ENCODE measurements at places on chromosomes 4 and X.

DNA sequence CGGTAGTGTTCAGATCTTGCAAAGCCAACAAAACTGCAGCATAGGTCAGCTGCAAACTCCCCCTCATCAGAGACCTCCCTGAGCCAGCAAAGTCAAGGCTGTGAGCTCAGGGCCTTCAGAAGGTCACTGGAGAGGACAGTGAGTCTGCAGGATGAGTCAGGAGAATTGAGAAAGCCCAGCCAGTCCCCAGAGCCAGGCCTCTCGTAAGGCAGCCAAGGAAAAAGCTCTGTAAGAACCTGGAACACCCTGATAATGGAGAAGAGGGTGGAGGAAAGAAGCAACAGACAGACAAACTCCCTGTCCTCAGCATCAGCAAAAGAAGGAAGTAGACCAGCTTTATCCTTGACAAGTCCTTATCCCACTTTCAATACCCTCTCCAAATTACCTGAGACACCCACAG is 33.0 kb downstream of the GRIA3 start:
- no peak for DNase-seq

DNA sequence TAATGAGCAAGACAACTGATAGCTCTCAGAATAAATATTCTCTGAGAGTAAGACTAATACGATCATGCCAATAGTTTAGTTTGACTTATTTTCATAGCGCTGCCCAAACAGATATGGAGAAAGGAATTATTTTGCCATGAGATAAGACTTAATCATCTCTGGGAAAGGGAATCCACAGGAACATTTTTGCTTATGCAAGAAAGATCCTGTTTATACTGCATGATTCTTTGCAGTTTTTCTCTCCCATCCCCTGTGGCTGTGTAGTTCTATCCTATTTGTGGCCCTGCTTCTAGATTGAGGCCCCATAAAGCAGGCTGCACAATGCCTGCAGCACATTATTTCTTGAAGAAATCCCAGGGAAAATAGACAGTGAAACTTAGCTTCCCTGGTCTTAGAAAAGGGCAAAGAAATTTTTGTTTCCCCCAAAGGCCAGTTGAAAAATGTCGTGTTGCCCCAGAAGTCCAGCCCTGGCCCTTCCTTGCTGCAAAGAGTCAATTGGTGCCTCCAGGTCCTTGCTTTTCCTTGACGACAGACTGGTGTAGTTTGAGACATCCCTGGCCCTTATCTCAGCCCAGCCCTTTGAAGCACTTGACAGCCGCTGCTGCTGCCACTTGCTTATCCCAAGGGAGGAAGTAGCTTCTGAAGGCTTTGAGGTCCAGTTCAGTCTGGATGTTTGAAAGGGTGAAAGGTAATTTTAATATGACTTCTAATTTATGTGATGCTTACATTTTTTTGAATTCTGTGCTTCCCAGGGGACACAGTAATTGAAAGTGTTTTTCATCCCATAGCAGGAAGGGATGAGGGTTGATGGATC is 45.0 kb upstream of the SH3RF1 start:
- DNase-seq, result no peak

DNA sequence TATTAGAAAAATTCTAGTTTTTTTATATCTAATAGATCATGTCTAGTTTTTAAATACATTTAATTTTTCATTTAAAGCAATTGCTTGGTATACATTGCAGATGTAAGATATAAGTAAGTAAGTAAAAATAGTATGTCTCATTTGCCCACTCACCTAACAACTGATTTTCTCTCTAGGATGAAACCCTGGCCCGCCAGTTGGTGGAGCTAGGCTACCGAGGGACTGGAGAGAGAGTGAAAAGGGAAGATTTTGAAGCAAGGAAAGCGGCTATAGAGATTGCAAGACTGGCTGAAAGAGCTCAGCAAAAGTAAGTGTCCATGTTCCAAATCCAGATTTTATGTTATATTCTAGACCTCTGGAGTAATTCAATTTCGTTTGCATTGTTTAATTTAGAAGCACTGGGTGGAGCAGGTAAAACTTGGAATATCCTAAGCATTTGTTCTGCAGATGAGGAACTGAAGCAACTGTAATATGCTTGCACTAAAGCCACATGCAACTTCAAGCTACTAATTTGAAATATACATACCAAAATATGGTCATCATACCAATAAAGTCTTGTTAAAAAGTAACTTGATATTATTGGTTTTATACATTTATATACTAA is 27.1 kb downstream of the CFAP299 start:
- DNase-seq, result no peak

- no peak for DNase-seq
Observed at GRCh38 chr4:19486400-19486799, 765.3 kb upstream of the SLIT2 start.

DNA sequence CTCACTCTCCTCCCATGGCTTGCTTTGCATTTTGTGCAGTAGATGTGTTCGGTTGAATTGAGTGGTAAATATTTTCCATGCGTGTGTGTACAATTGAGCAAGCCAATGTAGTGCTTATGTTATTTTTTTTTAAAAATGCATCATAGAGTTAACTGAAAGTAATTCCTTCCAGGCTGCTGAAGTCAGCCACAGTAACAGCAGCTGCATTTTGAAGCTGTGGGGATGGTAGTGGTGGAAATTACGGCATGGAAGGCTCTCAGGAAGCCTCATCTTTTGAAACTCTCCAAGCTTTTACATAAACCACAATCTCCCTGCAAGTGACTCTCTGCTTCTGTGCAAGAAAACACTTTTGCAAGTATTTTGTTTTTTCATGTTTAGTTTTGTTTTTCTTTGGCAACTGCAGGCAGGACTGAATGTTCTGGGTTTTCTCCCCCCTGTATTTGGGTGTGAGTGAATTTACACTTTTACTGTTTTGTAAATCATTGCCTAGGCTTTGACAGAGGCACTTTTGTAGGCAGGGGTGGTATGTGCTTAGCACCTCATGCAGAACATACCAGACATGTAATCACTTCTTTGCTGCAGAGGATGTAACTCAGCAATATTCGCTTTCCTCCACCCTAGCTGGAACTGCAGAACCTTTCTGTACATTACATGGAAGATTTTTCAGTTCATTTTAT is 56.2 kb downstream of the LRRC66 start:
- no peak for DNase-seq

- DNase-seq, result no peak
Observed at GRCh38 chrX:115226929-115227328, 7.0 kb downstream of the LRCH2 start.

- no peak for DNase-seq
Observed at GRCh38 chr4:165383591-165384073, 4.8 kb downstream of the CPE start.

DNA sequence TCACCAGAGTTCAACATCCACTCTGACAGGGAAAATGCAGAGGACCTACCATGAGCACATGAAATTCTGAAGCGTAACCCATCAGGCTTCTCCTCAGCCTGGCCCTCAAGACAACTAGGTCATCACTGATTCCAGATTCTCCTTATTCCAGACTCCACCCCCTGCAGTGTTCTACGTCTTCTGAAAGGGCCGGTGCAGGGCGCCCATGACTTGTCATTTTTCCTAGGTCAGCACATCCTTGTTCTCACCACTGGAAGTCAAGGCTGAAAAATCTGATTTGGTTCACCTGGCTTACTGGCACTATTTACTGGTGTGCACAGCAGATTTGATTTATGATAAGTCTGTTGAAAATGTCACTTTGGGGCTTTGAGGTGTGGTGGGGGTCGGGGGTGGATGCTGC is 140.9 kb upstream of the KLF3 start:
- no peak for DNase-seq

DNA sequence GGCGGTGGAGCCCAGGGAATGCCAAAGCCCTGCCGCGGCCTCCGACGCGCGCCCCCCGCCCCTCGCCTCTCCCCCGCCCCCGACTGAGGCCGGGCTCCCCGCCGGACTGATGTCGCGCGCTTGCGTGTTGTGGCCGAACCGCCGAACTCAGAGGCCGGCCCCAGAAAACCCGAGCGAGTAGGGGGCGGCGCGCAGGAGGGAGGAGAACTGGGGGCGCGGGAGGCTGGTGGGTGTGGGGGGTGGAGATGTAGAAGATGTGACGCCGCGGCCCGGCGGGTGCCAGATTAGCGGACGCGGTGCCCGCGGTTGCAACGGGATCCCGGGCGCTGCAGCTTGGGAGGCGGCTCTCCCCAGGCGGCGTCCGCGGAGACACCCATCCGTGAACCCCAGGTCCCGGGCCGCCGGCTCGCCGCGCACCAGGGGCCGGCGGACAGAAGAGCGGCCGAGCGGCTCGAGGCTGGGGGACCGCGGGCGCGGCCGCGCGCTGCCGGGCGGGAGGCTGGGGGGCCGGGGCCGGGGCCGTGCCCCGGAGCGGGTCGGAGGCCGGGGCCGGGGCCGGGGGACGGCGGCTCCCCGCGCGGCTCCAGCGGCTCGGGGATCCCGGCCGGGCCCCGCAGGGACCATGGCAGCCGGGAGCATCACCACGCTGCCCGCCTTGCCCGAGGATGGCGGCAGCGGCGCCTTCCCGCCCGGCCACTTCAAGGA is at the start of gene FGF2:
TSS of gene FGF2 (plus strand) at position 279 of the 705 bp plus-strand sequence. CDS start at position 623, 344 bp downstream.
- DNase-seq, result no peak

DNA sequence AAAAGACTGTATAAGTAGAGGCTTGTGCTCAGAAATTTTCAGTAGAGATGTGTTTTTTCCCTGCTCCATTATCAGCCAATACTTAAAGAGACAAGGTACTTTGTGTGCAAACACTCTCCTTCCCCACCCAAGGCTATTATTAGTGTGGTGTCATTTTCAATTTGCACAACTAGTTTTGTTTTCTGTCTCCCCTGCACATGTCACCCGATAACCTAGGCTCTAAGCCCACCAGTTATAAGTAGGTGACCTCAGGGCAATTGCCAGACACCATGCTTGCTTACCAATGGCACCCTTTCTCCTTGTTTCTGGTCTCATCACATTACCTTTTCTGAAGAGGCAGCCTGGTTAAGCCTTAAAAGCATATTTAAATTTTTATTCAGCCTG is 8.0 kb upstream of the GUCY1A1 start:
- no peak for DNase-seq

GRCh38 chr4:105194328-105195231 is 47.9 kb downstream of the TET2 start:
- DNase-seq, result no peak

- no peak for DNase-seq
Observed at GRCh38 chrX:130012683-130013082, 30.2 kb downstream of the BCORL1 start.

DNA sequence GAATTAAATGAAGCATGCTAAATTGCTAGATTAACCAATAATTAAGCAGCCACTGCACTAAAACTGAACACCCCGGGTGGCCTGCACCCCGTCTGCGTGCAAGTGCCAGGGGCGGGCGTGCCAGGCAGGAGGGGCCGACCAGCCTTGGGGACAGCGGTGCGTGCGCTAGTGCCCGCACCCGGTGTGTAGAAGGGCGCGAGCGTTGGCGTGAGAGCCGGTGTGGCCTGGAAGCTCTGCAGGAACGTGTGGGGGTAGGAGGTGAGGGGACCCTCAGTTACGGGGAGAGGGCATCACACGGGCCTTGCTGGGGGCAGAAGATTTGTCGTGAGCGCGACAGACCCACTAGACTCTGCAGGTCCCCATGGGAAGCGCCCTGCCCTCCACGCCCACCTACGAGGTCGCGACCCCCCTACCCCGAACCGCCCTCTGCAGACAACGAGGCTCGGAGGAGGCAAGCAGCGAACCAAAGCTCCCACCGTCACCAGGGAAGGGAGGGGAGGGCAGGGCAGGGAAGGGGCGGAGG is 105.8 kb downstream of the FAM53A start:
- DNase-seq, result no peak

GRCh38 chr4:67083496-67083895 is 461.8 kb downstream of the CENPC start:
- DNase-seq, result no peak

GRCh38 chr4:188714501-188714900 is 575.3 kb downstream of the TRIML1 start:
- no peak for DNase-seq

DNA sequence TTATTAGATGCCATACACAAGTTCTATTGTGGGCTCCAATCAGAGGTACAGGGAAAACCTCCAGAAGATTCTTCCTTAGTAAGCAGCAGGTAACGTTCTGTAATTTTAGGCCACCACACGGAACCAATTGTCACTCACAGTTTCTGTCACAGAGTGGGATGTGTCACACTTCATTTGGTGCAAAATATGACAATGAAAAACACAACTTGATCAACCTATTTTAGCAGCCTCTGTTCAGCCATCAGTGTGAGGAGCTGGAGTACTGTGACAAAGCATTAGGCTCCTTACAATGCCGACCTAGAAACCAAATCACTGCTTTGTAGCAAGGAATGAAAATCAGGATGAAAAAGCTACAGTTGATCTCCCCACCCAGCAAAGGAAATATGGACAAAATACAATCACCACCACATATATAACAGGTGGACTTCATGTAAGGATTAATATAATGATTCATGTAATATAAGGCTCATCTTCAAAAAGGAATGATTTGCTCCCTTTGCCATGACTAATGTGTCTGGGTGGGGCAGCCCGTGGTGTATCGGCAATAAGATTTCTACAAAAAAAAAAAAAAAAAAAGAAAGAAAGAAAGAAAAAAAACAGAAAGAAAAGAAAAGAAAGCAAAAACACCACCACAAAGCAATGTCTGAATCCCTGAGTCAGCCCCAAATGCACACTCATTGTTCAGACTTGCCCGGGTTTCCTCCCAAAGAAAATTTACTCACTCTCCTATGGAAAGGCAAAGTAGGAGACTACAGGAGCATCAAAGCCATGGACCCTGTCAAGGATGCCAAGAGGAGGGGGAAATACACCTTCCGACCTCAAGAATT is 36.0 kb downstream of the SLC9A7 start:
- no peak for DNase-seq
